ENCODE measurements at places on chromosomes 4 and X. TPM values are rescaled to one million over a fixed set of nuclear protein-coding genes. Genes with fewer than 3 reads are reported as not detected.

DNA sequence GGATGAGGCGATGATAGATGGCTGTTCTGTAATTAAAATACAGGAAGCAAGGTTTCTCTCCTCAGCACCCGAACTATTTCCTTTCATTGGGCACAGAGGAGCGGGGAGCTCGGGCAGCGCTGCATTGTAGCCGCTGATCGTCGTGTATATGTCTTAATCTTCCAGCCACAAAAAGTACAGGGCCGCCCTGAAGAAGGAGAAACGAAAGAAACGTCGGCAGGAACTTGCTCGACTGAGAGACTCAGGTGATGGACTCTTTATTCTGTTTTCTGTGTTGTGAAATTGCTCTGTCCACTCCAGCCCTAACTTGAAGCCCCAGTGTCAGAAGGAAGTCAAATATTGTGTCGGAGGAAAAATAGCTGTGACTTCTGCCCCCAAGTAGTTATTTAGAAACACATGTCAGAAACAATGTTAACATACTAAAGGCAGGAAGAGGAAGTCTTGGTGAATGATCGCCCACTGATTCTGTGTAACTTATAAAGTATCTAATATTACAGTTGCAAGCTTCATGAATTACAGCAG lies 546 bp downstream of the ZRSR2 start:
- no peak for DNase-seq

GRCh38 chrX:134024686-134025377 lies 39.4 kb upstream of the GPC3 start:
- no peak for DNase-seq

- DNase-seq, result no peak
Measured at GRCh38 chr4:13093170-13093569, 391.0 kb downstream of the RAB28 start.

GRCh38 chr4:120754590-120754989 lies 167.9 kb downstream of the PRDM5 start:
- no peak for DNase-seq

GRCh38 chrX:117522725-117523700 lies 593.6 kb downstream of the KLHL13 start:
- no peak for DNase-seq

DNA sequence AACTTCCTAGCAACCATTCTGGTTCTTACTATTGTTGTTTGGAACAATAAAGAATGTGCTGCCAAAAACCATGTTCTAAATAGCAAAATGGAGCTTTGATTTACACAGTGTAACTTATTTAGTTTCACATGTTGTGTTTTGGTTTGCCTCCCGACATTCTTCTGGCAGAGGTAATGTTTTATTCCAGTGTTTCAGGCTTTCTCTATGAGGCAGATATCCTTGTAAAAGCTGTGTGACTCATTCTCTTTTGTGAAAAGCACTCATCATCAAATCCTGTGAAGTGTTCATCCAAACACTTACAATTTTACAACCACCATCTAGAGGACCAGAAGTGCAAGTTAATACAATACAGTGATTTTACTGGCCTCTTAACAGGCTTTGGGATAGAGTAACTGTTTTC lies 219.0 kb upstream of the GIMD1 start:
- no peak for DNase-seq

DNA sequence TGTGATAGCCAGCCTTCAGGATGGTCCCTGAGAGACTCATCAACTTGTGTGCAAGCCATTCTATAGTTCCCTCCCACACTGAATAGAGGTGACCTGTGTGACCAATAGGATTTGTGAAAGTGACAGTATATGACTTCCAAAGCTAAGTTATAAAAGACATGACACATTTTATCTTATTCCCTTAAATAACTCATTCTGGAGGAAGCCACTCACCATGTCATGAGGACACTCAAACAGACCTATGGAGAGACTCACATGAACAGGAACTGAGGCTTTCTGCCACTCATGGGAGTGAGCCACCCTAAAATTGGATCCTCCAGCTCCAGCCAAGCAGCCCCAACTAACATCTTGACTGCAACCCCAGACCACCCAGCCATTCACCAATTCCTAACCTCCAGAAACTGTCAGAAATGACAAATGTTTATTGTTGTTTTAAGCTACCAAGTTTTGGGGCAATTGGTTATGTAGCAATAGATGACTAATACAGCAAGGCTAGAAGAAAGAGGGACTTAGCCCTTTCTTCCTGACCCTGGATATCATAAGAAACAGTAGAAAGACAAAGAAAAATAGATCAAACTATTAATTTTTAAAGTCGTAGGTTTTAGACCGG lies 9.0 kb upstream of the CHIC2 start:
- DNase-seq, result no peak

DNA sequence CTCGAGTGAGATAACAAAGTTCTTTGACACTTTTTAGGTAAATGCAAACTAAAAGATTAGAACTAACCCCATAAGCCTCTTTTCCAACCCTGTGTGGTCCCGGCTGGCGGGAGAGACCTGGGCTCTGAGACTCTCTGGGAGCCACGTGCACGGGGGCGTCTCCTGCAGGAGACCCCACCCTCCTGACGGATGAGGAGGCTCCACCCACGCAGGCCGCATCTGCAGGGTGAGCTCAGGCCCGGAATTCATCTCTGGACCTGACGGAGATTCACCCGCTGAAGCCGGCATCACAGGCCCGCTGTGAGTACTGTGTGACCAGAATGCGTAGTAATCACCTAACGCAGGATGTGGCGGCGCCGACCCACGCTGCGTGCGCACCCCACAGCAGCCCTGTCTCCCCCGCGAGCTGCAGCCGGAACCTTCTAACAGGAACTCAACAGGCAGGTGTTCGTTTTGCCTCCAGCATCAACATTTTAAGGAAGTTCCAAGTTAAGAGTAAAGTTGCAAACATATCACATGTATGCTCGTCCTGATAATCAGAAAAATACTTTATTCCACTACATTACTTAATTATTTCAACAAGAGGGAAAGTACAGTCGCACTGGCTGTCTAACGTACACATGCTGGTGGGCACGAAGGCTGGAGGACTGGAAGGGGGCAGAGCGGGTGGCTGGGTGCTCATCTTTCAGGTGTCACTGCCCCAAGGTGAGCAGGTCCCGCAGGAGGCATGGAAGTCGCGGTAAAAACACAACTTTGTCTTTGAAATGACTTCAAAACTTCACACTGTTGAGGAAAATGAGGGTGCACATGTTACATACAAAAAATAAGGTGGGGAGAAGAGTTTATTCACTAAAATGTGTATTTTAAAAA lies 44.5 kb downstream of the FGFRL1 start:
- DNase-seq, result peak; percentile 74

DNA sequence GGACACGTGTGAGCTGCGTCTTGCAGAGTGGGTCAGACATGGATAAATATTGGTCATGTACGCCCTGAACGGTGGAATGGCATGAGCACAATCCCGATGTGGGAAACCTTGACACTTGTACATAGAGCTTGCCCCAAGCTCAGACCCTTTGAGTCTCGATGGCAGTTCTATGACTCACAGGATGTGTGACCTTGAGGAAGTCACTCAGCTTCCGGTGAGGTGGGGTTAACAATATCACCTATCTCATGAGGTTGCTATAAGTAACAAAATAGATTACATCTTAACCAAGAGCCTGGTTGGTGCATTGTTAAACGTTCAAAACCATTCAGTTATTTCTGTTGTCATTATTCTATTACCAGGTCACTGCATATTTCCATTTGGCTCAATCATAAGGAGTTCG lies 109.1 kb upstream of the TBL1X start:
- no peak for DNase-seq

DNA sequence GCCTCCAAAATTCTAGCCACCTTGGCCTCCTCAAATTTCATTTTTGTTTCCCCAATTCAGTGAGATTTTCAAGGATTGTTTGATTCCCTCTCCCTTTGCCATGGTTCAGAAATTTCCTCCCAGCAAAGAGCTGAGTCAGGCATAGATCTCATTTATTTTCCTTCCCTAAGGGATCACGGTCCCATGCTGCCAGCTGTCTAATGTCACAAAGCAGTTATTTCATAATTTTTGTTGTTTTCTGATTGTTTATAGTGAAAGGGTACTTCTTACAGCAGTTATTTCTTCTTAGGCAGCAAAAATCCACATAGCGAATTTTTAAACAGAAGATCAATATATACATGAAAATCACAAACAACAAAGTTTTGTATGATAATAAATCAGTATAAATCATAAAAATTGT lies 470.5 kb upstream of the MAGEB18 start:
- DNase-seq, result no peak

DNA sequence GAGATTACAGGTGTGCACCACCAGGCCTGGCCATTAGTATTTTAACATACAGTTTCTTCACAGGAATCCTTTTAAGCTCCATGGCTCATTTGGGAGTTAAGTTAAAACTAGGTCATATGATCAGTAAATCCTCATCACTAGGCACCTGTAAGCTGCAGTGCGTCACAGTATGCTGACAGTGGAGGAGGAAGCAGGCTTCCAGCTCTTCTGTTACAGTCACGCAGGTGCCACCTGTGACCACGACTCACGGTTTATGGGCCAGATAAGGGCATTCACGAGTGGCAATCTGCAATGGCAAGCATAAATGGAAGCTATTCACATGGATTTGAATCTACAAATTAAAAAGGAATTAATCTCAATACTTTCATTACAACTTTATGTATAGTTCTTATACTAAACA lies 129.4 kb upstream of the BCOR start:
- no peak for DNase-seq

- DNase-seq, result no peak
Measured at GRCh38 chr4:62075521-62075920, 875.4 kb downstream of the ADGRL3 start.

DNA sequence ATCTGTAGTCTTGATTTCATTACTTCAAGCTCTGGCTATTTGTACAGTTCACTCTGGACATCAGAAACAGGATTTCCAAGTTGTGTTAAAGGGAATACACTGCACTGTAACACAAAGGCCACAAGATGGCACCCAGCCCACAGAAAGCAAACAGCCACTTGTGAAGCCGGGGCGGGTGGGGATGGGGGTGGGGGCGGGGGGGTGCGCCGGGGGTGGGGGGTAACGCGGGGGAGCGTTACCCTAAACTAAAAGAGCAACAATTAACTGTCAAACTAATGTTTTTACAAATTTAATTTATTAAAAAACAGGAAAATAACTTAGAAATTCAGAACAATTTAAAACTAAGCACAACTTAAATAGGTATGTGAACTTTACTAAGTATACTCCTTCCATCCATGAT lies 27.3 kb downstream of the PRDX4 start:
- DNase-seq, result peak; percentile 60

GRCh38 chr4:7546152-7546808 lies 111.5 kb upstream of the PSAPL1 start:
- DNase-seq, result no peak

DNA sequence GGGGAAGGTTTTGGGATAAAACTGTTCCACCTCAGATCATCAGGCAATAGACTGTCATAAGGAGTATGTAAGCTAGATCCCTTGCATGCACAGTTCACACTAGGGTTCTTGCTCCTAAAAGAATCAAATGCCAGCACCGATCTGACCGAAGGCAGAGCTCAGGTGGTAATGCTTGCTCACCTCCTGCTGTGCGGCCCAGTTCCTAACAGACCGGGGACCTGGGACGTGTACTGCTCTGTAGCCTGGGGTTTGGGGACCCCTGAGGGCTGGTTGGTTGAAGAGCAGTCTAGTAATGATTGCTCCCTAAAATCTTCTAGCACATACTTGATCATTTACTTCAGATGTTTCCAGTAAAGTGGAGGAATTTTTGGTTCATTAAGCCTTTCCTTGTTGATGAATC lies 173.1 kb upstream of the SLIT2 start:
- DNase-seq, result no peak

DNA sequence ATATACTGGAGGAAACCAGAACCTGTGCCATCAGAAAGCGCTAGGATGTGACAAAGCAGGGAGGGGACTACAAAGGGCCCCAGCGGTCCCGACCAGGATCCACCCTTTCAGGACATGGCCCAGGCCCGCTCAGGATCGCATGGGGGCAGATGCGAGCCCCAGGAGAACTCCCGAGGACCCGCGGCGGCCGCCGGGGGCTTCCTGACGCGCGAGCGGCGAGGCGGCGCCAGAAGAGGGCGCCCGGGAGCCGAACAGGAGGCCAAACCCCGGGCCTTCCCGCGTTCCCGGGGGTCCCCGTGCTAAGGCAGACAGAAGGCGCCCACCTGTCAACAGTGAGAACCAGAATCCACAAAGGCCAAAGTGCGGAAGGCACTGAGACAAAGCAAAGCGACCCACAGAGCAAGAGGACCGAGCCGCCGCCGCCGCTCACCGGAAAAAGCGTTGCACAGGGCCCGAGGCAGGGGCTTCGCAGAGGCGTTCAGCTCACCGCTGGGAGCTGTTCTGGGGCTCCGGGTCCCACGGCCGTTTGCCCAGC lies 7.3 kb upstream of the OPN1LW start:
- peak; percentile 81 for DNase-seq

- DNase-seq, result no peak
Measured at GRCh38 chr4:7584606-7585159, 150.0 kb upstream of the PSAPL1 start.

DNA sequence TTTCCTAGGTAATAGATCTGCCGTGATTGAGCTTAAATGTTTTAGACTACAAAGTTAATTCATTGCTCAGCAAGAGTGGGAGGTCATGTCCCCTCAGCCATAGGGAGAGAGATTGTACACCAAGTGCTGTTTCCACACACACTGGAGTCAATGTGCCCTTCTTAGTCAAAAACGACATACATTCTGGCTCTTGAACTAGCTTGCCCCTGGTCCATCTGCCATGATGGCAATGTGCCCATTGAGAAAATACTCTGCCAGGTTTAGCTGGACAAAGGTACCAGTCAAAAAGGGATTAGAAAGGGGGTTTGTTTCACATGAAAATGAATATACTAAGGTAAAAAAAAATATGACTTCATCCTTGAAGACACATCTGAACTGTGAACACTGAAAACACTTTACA lies 377.1 kb upstream of the ADGRL3 start:
- no peak for DNase-seq

- no peak for DNase-seq
Measured at GRCh38 chr4:80307183-80307735, 28.3 kb upstream of the CFAP299 start.

PLK4 gene
- 1.7 TPM for total RNA-seq

CXCL3 gene
- total RNA-seq, result 0.54 TPM

ZCCHC18 gene
- 6.6 TPM for total RNA-seq

MAGEA9B gene
- total RNA-seq, result not detected

SLC6A14 gene
- not detected for total RNA-seq

FAM9C gene
- total RNA-seq, result 0.61 TPM

H2BW2 gene
- not detected for total RNA-seq

CYTL1 gene
- total RNA-seq, result 0.97 TPM

FGFR3 gene
- 0.72 TPM for total RNA-seq

PLCXD1 gene
- 19.4 TPM for total RNA-seq

SSX3 gene
- total RNA-seq, result not detected

GABRG1 gene
- total RNA-seq, result 0.70 TPM

NLGN4X gene
- 49.4 TPM for total RNA-seq

Data from ovary (tissue), 10 donors.